ENCODE measurements at places on chromosomes 2 and 18.

GRCh38 chr2:144619760-144620159 is 99.8 kb upstream of the ZEB2 start:
- no peak for DNase-seq

GRCh38 chr18:21264651-21265050 is 22.6 kb downstream of the GREB1L start:
- DNase-seq: no peak

- no peak for DNase-seq
Observed at GRCh38 chr2:191617575-191617974, 60.4 kb upstream of the NABP1 start.

- DNase-seq: no peak
Observed at GRCh38 chr2:128544321-128545037, 225.8 kb upstream of the HS6ST1 start.

- DNase-seq: no peak
Observed at GRCh38 chr2:134539981-134540380, 178.8 kb downstream of the TMEM163 start.

GRCh38 chr2:8572712-8573233 is 109.1 kb upstream of the ID2 start:
- DNase-seq: no peak

GRCh38 chr2:142974288-142975024 is 97.0 kb downstream of the KYNU start:
- DNase-seq: no peak
